ENCODE measurements at places on chromosomes 2 and 18.

- DNase-seq = peak; percentile 28
Observed at GRCh38 chr2:199470672-199471442, 13.1 kb upstream of the SATB2 start.

DNA sequence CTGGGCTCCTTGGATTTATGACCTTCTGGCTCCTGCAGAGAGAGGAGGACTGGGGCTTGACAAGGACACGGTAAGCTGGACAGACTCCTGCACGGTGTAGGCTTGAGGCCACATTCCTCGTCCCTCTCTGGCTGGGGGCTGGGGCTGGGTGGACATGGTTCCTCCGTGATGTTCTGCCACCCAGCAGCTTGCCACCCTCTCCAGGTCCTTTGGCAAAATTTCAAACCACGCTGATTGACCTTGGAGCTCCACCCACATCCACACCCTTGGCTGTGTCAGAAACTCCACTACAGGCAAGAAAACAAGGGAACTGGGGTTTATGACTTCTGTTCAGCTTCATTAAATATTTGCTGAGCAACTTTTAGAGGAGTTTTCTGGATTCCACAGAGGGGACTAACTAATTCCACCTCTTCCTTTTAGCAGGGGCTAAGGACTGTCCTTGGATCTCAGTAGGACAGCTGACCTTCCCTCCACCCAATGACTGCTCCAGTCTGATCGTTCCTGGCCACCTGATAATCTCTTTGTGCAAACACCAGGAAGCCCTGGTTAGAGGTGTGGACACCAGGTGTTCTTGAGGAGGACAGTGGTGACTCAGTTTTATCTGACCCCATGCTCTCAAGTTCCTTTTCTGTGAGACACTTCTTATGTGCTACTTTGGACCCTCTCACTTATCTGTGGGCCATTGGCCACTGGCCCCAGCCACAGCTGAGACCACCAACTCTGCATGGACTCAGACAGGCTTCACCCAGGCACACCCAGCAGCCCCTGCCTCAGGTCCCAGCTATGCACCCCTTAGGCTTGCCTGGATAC lies 29.3 kb downstream of the GPR55 start:
- DNase-seq = no peak

GRCh38 chr2:46131-46470 lies 204 bp downstream of the FAM110C start:
- DNase-seq = no peak

- DNase-seq = no peak
Observed at GRCh38 chr2:189444322-189444721, 3.0 kb downstream of the WDR75 start.

- DNase-seq = no peak
Observed at GRCh38 chr2:132715386-132716351, 45.7 kb upstream of the LYPD1 start.

- DNase-seq = no peak
Observed at GRCh38 chr18:73653251-73653650, 494.4 kb downstream of the FBXO15 start.

DNA sequence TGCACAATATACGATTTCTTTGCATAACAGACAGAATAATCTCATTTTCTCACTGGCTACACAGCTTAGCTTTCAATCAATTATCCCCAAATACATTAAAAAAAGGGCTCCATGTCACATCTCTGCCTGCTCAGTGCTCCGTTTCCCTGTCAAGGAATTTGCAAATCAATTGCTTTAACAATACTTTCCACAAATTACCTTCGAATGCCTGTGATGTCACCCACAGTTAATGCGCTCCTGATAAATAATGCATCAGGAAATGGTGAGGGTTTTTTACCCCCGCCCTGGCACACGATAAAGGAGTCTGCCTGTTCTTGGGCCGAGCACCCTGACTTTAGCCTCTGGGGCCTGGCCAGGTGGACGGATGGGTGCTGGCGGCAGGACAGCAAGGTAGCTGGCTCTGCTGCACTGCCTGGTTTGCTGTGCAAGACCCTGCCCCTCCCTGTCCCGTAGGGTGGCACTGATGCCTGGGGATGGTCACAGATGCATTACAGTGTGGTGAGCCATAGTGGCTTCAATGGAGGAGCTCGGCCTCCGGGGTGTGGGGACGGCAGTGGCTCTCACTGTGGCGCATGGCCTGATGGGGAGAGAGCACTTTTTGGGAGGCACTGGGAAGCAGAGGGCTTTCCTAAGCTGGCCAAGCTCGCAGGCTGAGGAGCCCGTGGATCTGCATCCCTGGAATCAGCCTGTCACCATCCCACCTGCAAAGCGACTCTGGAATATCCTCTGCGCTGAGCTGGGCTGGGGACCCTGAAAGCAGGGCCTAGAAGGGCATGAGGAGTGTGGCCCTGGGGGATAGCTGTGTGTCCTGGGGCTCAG lies 88.3 kb upstream of the HS6ST1 start:
- no peak for DNase-seq

- DNase-seq = no peak
Observed at GRCh38 chr2:166727095-166727494, 161.2 kb upstream of the XIRP2 start.

GRCh38 chr2:204449977-204450376 lies 95.3 kb upstream of the PARD3B start:
- no peak for DNase-seq

DNA sequence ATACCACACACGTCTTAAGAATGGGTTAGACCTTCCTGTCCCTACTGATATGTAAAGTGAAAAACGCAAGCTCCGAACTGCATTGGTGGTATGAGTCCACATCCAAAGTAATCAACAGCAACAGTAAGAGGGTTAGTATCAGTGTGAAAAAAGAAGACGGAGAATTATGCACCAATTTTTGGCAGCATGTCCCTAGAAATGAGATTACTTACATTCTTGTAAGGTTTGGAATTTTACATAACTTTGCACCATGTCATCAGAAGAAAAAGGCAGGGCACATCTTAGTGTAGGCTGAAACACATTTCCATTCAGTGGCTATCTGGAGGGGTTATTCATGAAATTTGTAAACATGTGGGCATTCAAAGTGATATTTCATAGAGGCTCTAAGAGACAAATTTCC lies 88.2 kb downstream of the LONRF2 start:
- DNase-seq = no peak

DNA sequence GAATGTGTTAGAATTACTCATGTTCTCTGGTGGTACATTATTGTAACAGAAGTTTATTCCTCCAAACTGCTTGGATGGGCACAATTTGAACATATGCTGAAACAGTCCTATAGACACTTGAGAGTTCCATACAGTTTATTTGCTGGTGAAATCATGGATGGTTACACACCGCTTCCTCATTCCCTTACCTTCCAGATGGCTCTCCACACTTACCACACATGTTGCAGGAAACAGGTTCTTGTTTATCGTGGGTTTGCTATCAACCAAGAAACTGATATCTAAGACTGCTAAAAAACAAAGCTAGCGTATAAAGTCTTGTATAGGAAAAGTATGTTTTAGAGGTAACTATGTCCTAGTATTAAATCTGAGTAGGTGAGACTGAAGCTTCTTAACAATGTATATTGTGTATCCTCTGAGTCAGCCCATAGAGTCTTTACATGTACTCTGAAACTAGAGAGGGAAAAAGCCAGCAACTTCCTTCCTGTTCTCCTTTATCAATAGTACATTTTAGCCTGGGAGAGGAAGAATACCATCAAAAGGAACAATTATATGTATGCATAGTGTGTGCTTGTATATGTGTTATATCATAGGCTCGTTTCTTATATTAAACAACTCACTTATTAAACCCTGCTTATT lies 313.1 kb downstream of the PLCL1 start:
- DNase-seq = no peak

- peak; percentile 89 for DNase-seq
Observed at GRCh38 chr18:76801567-76802505, 20.5 kb upstream of the ZNF236 start.

GRCh38 chr18:63253014-63253413 lies 66.6 kb downstream of the BCL2 start:
- DNase-seq = no peak

GRCh38 chr2:108575132-108575966 lies 41.1 kb downstream of the LIMS1 start:
- no peak for DNase-seq

DNA sequence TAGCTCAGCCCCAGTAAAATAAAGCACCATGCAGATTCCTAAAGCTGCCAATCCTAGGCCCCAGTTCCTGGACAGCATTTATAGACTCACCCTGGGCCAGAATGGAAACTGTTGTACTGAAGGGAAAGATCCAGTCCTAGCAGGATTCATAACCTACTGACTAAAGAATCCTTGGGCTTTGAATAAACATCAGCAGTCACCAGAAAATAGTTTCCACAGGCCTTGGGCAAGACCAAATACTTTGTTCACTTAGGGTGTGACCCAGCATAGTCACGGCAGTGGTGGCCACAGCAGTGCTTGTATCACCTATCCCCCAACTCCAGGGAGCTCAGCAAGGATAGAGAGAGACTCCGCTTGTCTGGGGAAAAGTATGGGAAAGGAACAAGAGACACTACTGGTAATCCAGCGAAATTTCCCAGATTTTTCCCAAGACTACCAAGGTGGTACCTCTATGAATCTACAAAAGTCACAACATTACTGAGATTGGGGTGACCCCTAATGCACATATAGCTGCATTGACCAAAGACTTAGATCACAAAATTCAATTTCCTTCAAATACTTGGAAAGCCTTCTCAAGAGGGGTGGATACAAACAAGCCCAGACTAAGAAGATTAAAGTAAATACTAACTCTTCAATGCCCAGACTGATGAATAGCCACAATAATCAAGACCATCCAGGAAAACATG lies 748.1 kb upstream of the LRATD1 start:
- DNase-seq = no peak

DNA sequence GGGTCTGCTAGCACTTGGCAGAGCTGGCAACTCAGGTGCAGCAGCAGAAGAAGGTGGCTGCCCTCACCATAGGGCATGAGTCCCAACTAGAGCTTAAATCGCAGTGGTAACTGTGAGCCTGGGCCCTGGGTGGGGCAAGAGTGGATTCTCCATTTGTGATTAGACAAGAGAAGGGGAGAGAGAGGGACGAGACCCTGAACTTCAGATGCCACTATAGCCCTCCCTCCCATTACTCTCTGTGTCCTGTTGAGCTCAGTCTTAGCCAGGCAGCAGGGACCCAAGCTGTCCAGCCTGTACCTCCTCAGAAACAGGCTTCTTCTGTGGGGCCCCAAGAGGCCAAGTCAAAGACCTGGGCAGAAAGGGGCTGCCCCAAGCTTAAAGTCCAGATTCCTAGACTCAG lies 69.7 kb upstream of the B3GNT7 start:
- no peak for DNase-seq

GRCh38 chr2:184370954-184371353 lies 227.4 kb upstream of the ZNF804A start:
- DNase-seq = no peak

- no peak for DNase-seq
Observed at GRCh38 chr2:201971531-201972228, 62.0 kb upstream of the FZD7 start.

DNA sequence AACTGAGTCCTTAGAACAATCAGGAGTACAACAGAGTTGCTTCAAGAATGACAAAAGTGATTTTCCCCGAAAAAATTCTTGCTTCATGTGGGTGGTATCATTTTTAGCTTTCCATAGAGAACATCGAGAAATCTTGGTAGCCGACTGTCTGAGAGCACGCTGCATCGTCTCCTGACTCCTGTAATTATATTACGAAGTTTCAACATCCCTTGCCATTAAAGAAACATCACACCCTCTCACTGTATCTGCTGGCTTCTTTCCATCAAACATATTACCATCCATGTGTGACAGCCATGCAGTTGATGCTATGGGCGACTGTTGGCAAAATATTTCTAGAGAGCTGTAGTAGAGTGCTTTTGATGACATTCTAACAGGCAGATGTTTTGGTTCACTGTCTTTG lies 311.2 kb downstream of the CMPK2 start:
- DNase-seq = no peak

DNA sequence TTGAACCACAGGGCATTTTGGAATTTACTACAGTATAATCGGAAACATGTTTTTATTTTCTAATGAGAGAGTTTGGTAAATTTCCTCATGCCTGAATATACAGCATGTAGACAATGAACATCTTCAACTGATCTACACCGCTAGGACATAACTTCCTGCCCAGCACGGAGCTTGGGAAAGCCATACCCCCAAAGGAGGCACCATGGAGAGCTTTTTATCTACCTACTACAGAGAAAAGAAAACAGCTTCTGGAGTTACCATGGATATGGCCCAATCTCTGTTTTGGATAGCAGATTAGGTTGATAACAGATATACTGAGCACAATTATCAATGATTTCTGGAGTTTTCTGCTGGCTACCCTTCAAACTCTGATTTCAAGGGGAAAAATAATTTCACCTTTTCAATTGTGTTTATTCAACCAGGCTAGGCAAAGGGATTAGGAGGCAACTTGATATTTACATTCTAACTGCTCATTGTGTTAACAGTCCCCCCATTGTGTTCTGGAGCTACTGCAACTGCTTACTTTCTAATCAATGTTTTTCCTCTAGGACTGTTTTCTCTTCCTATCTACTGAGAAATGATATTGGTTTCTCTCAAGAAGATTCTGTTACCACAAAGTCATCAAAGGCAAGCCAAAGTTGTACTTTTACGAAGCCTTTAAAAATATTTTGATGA lies 123.0 kb upstream of the ARHGAP28 start:
- DNase-seq = no peak

DNA sequence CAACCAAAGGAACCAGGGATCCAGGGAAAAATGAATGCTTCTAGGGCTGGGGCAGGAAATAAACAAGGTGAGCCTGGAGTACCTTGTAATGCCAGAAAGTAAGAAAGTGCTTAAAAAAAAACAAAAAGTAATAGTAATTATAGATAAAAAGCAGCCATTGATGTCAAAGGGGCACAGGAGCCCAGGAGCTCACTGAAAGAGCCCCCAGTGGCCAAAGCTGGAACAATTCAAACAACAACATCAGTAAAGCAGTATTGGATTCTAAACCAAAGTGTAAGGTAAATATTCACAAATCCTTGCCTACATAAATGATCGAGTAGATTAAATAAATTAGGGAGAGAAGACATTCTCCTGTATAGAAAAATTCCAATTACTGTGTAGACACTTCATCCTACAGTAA lies 114.3 kb upstream of the ARL4C start:
- no peak for DNase-seq

GRCh38 chr2:223088866-223089265 lies 36.9 kb downstream of the KCNE4 start:
- DNase-seq = peak; percentile 32

DNA sequence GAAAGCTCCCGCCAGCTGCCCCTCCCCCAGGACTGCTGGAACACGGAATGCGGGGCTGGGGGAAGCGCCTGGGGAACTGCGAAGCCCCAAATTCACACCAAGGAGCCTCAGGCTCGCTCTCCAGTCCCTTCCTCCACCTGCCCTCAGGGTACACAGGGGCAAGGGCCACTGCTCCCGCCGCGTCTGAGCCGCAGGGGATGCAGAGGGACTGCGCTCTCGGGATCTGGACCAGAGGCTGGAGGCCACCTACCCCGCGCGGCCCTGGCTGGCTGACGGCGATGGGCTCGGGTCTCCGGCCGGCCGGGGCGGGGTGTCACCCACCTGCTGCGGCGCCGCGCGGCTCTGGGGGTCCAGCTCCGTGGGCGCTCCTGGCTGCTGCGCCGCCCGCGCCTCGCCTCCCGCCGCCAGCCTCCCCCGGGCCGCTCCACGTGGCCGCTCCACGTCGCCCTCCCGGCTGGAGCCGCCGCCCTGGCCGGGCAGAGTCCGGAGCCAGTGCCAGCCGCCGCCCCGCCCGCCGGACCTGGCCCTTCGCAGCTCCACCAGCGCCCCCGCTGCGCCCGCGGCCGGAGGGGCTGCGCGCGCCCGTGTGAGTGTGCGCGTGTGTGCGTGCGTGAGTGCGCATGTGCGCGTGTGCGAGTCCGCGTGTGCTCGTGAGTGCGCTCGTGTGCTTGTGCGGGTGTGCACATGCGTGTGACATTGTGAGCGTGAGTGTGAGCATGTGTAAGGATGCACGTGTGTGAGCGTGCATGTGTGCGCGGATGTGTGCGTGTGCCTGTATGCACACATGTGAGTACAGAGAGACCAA lies at the start of gene CGREF1:
Gene CGREF1, minus strand, starts transcription at position 604 of the 805 bp plus-strand sequence. CDS start 14,762 bp downstream, outside the sequence.
- DNase-seq = peak; percentile 62
